ENCODE measurements at places on chromosomes 2 and 18.

- no peak for DNase-seq
These were observed 139.1 kb downstream of the CYP26B1 start for GRCh38 chr2:72008608-72009007.

DNA sequence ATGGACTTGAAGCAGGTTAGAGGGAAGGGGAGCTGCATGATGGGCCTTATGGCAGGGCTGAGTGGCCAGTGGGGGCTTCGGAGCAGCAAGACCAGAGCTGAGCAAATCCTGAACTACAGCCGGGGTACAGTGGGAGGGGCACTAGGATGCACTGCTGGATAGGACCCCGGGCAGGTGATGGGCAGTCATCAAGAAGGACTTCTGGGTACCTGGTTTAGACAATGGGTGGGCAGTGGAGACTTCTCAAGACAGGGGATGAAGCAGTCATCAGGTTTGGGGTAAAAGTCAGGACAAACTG is 507.4 kb upstream of the MYT1L start:
- no peak for DNase-seq

DNA sequence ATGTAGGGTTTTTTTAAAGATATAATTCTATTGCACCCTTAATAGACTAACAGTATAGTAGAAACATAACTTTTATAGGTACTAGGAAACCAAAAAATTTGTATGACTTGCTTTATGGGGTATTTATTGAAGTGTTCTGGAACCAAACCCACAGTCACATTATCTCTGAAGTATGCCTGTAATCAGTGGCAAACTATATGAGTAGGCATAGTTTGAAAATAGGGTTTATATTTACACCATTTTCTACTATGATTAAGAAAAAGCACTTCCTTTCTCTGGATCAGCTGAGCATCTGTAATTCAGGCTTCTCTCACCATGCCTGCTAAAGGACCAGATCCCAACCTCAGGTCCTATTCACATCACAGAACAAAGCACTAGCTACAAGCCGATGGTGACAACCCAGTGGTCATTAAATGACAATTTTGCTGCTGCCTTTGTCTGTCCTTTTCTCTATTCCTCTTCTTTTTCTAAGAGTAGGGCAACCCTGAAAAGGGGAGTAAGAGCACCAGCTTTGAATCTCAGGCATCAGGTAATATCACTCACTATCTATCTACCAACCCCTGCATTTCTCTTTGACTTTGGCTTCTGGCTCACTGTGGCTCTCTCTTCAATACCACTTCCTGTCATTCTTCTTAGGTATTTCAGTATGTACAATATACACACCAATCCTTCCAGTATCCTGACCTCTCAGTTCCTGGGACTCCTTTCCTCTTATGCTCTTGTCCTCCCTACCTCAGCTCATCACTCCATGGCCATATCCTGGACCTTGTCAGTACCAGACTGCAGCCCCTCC is 14.4 kb downstream of the NEMP2 start:
- no peak for DNase-seq

GRCh38 chr2:6644261-6644660 is 221.4 kb downstream of the CMPK2 start:
- no peak for DNase-seq

DNA sequence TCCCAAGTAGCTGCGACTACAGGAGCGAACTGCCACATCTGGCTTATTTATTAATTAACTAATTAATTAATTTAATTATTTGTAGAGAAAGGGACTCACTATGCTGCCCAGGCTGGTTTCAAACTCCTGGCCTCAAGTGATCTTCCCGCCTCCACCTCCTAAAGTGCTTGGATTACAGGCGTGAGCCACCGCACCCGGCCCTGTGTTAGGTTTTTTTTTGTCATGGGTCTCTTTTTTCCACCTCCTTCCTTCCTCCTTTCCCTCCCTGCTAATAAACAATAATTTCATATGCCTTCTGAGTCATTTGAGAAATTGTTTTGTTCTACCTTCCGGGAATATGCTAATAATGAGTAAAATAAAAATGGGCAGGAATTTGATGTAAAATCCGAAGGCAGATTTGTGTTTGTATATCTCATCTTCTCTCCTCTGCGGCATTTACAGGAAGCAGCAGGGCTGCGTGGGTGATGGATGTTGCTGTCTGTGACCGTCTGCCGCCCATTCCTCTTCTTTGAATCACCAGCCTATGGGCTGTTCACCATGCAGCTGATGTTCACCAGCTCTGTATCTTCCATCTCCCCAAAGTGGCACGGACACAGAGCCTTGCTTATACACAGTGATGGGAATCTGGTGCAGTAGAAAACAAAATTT is 89.9 kb downstream of the ACSL3 start:
- DNase-seq: no peak

- DNase-seq: no peak
These were observed 411.2 kb upstream of the CHAC2 start for GRCh38 chr2:53356291-53356905.

DNA sequence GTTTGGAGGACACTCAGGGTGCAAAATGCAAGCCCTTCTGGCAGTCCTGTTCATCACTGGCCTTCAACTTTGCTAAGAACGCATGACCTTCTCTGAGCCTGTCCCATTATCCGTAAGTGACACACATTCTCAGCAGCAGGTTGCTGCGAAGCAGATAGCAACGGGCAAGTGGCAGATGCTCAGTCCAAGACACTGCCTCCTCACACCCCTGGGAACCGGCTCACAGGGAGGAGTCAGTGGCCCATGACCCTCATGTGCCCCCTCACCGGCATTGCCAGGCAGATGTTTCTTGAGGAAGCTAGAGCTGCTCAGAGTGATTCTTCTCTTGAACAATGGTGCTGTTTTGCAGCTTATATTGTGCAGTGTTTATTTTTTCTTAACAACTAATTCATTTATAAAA is 737.2 kb upstream of the HS6ST1 start:
- DNase-seq: no peak

GRCh38 chr2:180980106-180980942 is at the start of gene UBE2E3:
Gene UBE2E3, plus strand, starts transcription at chr2:180980605. Its CDS starts 1,438 bp downstream, at chr2:180982043.
- DNase-seq: peak; percentile 49

DNA sequence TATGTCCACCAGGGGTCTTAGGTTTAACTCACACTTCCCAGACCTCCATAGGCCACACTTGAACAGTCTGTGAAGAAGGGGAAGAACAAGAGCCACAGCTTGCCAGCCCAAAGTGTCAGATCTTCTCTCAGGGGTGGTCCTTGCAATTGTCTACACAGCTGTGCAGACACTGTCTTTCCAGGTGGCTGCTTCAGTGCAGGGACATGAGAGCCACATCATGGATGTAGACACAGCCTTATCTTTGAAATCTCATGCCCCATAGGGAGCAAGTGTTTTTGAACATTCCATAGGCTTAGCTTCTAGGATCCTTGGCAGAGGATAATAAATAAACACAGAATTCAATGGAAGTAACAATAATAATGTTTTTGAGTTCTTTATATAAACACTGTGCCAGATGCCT is 6.7 kb downstream of the ZNF407 start:
- DNase-seq: no peak

GRCh38 chr2:28343971-28344715 is 48.5 kb upstream of the FOSL2 start:
- no peak for DNase-seq

DNA sequence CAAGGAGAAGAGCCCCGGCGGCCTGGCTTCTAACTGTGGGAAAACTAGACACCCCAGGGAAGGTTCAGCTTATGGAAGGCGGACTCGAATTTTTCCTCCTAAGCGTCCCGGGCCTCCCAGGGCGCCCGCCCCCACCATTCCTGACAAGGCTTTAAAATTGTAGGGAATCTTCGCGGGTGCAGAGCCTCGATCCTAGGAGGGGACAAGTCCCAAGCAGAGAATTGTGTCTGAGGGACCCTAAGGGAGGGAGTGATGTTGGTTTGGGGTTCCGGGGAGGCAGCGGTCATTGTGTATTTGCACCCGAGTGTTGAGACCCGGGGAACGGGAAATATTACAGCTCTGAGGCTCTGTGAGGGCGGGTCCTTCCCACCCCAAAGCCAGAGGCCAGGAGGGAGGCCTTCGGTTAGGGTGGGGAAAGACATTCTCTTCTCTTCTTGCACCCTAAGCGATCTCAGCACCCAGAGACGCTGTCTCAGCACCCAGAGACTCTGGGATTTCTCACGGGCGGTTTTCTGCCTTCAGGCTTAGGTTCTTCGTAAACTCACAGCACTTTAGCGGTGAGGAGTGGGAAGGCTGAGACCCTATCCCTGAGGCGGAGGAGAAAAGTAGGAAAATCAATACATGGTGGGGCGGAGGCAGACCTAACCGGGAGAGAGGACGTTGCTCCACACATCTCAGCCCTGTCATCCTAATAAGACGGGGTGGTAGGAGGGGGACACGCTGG is 7.6 kb downstream of the OSR1 start:
- no peak for DNase-seq

DNA sequence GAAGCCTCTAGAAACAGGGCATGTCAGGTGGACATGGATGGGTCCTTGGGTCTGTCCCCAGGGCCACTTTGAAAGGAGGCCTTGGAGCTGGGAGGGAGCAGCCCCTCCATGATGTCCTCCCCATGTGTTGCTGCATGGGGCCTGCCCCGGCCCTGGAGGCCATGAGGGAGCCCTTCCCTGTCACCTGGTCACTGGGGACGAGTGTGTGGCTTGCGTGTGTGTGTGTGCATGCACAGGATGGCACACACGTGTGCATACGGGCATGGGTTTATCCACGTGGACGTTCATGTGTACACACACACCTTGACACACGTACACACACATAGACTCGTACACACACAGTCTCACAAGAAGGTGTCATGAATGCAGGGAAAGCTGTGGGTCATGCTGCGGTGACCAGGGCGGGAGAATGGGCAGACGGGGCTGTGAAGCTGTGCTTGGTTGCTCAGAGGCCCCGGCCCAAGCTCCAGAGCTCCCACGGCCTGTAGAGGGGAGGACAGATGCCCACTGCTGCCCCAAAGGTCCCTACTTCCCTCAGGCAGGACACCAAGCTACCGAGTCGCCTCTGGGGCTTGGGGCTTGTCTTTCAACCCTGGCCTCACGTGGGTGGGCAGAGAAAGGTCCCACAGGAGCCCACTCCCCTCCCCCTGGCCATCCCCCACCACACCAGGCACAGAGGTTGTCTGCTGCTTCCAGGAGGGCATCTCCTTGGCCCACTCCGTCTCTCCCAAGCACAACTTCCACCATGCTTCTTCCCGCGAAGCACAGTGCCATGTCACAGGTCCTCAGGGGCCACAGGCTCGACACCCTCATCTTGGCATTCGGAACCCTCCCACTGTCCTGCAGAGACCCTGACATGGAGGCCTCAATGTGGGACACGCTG is 42.3 kb upstream of the GPC1 start:
- no peak for DNase-seq

DNA sequence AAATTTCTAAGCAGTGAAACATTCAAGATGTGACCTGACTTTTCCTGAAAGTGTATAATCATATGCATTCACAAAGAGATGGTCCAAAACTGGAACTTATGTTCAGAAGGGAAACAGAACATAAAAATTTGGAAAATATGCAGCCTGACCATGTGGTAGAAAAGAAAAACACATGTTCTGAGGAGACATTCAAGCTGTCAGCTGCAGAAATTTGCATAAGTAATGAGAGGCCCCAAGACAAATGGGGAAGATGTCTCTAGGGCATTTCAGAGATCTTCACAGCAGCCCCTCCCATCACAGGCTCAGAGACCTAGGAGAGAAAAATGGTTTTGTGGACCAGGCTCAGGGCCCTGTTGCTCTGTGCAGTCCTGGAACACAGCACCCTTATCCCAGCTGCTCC is 123.8 kb downstream of the RPIA start:
- DNase-seq: no peak

- no peak for DNase-seq
These were observed 400.3 kb downstream of the NCKAP5 start for GRCh38 chr2:133167990-133168389.

DNA sequence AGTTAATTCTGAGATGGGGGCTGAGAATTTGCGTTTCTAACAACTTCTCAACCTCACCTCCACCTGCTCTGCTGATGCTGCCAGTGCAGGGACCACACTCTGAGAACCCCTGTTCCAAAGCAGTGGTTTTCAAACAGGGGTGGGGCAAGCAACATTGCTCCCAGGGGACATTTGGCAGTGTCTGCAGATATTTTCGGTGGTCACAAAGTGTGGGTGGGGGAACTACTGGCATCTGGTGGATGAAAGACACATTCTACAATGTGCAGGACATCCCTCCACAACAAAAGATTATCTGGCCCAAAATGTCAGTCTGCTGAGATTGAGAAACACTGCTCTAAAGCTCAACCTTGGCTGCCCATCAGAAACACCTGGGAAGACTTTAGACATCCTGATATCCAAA is 188.7 kb upstream of the SATB2 start:
- no peak for DNase-seq
